ENCODE measurements at places on chromosomes 2 and 18.

- no peak for DNase-seq
These were observed 774.7 kb downstream of the METTL4 start for GRCh38 chr18:1796636-1797035.

- DNase-seq: no peak
These were observed 107.7 kb upstream of the PPP1CB start for GRCh38 chr2:28643911-28644334.

DNA sequence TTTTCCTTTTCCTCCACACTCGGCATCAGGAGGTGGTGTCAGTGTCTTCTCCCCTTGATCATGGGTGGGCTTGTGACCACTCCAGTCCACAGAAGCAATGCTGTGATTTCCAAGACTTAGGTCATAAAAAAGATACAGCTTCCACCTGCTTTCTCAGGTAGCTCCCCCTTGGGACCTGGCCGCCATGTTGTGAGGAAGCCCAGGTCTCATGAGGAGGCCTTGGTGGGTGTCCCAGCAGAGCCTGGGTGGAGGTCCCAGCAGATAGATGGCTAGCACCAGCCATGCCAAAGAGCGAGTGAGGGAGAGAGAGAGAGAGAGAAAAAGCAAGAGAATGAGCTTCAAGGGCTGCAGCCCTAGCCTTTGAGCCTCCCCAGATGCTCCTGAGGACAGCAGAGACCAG, 16.0 kb downstream of the SLC66A2 start:
- DNase-seq: no peak

- no peak for DNase-seq
These were observed 57.3 kb upstream of the C2orf15 start for GRCh38 chr2:99084256-99084655.

DNA sequence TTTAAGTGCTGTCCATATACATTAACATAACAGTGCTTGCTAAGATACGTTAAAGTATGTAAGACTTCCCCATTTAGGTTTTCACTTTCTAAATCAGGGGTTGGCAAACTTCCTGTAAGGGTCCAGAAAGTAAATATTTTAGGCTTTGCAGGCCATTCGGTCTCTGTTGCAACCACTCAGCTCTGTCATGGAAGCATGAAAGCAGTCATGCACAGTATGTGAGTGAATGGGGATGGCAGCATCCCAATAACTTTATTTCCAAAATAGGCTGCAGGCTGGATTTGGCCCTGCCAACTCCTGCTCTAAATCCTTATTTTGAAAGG, 128.7 kb downstream of the PLA2R1 start:
- no peak for DNase-seq

- DNase-seq: no peak
These were observed 554.4 kb upstream of the LRRTM1 start for GRCh38 chr2:80858965-80859364.

GRCh38 chr2:168443818-168444217, 12.3 kb upstream of the CERS6 start:
- no peak for DNase-seq

GRCh38 chr2:102063941-102064678, 72.3 kb downstream of the IL1R2 start:
- peak; percentile 30 for DNase-seq

GRCh38 chr2:39947294-39948015, 168.4 kb upstream of the THUMPD2 start:
- DNase-seq: no peak

DNA sequence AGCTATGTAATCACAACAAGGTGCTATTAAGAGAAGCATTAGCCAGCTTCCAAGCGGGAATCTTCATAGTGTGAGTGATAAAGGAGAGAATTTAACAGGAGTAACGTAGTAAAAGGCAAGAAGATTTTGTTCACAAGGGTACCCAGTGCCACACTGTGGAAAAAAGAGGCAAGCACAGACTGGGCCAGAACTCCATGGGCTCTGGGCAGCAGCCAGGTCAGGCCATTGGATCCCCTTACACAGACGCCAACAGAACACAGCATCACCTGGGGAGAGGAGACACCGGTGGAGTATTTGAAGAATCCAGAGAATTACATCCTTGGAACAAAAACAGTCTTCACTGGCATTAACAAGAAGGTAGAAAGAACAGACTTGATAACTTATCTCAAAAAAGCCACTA, 21.2 kb downstream of the AMER3 start:
- DNase-seq: no peak

DNA sequence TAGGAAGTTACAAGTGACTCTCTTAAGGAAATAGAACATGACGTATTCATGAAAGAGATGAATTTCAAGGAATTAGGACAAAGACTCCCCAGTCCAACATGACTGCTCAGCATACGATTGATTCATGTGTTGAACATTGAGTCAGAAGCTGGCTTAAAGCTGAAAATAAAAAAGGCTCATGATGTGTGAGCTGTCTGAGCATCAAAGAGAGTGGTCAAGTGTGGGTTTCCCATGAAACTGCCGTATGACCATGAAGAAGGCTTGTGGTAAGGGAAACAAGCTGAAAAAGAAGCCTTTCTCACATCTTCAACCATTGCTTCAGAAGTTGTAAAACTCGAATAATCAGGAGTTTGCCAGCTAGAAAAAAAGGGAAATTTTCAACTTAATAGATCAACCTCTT, 201.9 kb upstream of the APCDD1 start:
- DNase-seq: no peak

DNA sequence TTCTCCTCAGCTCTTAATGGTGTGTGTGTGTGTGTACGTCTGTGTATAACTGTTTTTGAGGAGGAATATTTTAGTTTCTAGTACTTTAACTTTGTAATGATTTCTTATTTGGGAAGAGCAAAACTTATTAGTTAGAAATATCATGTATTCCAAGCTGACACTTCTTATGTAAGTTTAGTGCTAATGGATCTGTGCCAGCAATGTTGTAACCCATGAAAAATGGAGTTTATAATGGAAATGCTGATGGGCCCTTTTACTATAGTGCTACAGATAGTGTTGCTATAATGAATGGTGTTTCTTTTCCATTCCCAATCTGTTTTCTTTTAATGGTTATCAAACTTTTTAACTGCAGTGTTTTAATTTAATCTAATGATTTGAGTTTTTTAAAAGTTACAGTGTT, 49.8 kb upstream of the OTX1 start:
- DNase-seq: no peak

- DNase-seq: no peak
These were observed 7.5 kb downstream of the NEU2 start for GRCh38 chr2:233039846-233040530.

- no peak for DNase-seq
These were observed 624.3 kb upstream of the FANCL start for GRCh38 chr2:58865436-58865835.

GRCh38 chr2:63301481-63301880, 250.9 kb downstream of the OTX1 start:
- DNase-seq: no peak

DNA sequence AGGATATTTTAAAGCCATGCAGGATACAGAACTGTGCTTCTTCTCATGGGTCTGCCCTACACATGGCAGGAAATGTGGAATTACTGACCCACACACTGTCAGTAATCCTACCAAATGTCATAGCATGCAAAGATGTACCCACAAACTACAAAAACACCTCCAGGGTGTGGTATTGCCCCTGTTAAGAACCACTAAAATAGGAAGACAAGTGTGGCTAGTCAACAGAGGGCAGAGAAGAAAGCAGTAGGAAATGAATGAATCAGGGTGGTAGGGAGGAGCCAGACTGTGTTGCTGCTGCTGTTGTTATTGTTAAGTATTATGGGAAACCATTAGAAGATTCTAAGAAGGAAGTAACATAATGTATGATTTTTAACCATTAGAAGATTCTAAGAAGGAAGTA, 556.7 kb upstream of the ACVR2A start:
- DNase-seq: no peak

DNA sequence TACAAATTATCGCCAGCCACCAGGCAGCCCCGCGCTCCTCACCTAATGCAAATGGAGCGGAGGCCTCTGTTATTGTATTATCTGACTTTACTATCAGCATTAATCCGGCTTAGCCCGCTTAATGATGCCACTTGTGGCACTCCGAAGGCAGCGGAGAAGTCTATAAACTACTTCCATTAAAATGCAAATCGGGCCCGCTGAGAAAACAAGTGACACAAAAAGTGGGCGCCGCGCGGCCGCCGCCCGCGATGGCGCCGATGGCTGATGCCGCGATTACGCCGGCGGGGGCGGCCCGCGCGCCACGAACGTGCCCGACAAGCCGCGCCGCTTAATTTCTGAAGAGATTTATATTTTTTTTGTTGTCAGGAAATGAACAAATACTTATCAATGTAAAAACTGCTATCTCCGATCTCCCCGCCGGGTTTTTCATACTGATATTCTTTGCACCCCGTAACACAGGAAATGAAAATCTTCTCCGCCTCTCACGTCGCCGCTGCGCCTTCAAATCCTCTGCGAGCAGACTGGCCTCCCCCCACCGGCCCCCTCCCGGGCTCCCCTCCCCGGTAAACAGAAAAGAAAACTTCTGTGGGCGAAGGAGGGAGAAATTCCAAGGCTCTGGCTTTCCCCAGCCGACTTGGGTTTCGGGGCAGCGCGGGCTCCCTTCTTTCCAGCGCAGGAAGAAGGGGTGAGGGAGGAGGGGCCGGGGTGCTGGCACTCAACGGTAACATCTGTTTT, 221.8 kb downstream of the INSIG2 start:
- peak; percentile 53 for DNase-seq

DNA sequence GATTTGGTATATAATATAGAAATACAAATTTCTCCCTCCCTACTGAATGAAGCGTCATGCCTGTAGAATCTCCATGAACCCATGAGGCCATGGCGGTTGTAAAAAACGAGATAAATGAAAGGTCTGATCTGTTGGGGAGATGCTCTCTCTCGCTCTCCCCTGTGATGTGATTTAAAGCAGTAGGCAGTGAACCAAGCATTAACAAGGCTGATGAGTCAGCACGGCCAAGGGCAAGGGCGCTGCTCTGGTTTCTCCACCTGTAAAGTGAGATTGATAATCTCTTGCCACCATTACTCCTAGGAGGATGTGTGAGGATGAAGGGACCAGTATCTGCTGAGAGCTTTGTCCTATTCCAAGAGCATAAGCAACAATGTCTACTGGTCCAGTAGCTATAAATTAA, 553.3 kb downstream of the CMPK2 start:
- DNase-seq: no peak

GRCh38 chr2:170943041-170943440, 14.0 kb downstream of the GORASP2 start:
- DNase-seq: no peak

DNA sequence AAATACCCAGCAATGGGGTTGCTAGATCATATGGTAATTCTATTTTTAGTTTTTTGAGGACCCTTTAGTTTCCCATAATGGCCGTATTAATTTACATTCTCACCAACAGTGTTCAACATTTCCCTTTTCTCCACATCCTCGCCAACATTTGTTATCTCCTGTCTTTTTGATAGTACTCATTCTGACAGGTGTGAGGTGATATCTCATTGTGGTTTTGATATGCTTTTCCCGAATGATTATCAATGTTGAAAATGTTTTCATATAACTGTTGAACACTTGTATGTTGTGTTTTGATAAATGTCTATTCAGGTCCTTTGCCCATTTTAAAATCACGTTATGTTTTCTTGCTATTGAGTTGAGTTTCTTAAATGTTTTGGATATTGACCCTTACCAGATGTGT, 5.8 kb upstream of the RIF1 start:
- no peak for DNase-seq

DNA sequence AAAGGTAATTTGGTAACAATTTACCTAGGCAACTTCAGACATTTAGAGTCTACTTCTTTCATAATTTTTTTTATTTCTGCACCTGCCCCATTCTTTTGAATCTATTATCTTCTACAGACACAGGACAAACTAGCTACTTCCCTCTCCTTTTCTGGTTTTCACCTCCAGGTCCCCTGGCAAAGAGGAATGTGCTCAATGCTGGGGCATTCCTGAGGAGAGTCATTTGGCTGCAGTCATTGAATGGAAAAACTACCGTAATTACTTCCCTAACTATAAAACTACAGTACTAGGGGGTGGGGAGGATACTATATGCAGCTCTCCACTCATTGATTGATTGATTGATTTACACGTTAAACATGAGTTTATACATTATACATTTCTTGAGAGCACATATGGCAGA, 11.2 kb upstream of the ARHGAP28 start:
- DNase-seq: no peak

- DNase-seq: no peak
These were observed 70.5 kb downstream of the PRPF40A start for GRCh38 chr2:152646775-152647174.

- DNase-seq: no peak
These were observed 1597.9 kb upstream of the ACVR2A start for GRCh38 chr2:146246736-146247523.

GRCh38 chr2:96964221-96964905, 22.0 kb downstream of the FAM178B start:
- DNase-seq: no peak

DNA sequence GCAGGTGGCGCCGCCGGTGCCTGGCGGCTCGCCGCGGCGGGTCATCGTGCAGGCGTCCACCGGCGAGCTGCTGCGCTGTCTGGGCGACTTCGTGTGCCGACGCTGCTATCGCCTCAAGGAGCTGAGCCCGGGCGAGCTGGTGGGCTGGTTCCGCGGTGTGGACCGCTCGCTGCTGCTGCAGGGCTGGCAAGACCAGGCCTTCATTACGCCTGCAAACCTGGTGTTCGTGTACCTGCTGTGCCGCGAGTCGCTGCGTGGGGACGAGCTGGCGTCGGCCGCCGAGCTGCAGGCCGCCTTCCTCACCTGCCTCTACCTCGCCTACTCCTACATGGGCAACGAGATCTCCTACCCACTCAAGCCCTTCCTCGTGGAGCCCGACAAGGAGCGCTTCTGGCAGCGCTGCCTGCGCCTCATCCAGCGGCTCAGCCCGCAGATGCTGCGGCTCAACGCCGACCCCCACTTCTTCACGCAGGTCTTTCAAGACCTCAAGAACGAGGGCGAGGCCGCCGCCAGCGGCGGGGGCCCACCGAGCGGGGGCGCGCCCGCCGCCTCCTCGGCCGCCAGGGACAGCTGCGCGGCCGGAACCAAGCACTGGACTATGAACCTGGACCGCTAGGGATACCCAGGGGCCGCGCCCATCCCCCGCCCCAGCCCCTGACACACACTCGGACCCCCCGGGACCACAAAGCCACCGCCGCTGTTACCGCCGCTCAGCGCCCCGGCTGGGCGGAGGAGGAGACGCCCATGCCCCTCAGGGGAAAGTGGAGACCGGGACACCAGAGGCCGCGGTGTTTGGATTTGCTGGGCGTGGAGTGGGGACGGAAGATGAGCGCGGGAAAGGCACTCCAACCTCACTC, 1.1 kb downstream of the CDK5R2 start:
- no peak for DNase-seq

DNA sequence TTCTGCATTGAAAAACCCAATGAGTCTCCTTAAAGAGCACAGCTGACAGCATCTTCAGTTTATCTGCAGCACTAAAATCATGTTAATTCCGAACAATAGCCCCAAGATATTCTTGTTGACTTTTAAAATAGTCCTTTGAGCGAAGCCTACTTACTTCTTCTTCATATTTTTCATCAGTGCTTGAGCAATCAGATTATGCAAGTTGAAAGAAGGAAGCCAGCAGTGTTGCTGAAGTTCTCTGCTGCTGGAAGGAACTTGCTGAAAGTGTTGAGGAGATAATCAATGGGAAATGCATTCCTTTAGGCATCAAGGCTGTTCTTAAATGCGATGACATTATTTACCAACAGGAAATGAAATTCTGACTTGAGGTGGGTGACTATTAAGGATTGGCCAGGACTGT, 105.9 kb upstream of the SNTG2 start:
- DNase-seq: no peak
